ENCODE measurements at places on chromosomes 5 and 9. TPM values are rescaled to one million over a fixed set of nuclear protein-coding genes. Genes with fewer than 3 reads are reported as not detected.

- no peaks in the 10 kb centered on the region for H3K4me1 ChIP-seq
- no peaks in the 10 kb centered on the region for H3K27me3 ChIP-seq
- H3K36me3 ChIP-seq: no peaks in the 10 kb centered on the region
These were observed 164.6 kb downstream of the FBXO4 start for GRCh38 chr5:42089705-42090104.

DNA sequence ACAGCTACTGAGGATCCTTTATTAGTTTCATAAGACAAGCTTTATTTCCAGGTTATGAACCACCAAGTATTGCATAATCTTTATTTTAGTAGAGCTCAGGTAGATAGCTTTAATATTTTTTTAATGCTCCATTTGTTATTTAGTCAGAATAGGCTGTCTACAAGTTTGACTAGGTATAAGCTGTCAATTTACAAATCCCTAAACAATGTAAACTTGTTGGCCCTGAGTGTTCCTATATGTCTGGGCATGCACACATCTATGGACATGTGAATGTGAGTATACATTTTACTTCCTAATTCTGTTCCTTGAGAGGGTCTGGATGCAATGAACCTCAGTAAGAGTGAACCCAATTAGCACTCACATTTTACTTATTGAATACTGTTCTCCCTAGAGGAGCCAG lies 722.2 kb upstream of the PTPRD start:
- H3K27me3 ChIP-seq: no peaks in the 10 kb centered on the region
- H3K4me3 ChIP-seq: no peak overlapping the region
- H3K27ac ChIP-seq: no peak overlapping the region

GRCh38 chr9:125805586-125805985 lies 58.4 kb downstream of the PBX3 start:
- H3K4me3 ChIP-seq: no peak overlapping the region
- no peaks in the 10 kb centered on the region for H3K27me3 ChIP-seq
- DNase-seq: no peak
- H3K27ac ChIP-seq: no peak overlapping the region
- no peaks in the 10 kb centered on the region for H3K36me3 ChIP-seq
- no peaks in the 10 kb centered on the region for H3K4me1 ChIP-seq

GRCh38 chr5:155017610-155018009 lies 4.1 kb downstream of the KIF4B start:
- DNase-seq: no peak
- no peak overlapping the region for H3K27ac ChIP-seq
- no peaks in the 10 kb centered on the region for H3K36me3 ChIP-seq
- H3K4me3 ChIP-seq: no peak overlapping the region

DNA sequence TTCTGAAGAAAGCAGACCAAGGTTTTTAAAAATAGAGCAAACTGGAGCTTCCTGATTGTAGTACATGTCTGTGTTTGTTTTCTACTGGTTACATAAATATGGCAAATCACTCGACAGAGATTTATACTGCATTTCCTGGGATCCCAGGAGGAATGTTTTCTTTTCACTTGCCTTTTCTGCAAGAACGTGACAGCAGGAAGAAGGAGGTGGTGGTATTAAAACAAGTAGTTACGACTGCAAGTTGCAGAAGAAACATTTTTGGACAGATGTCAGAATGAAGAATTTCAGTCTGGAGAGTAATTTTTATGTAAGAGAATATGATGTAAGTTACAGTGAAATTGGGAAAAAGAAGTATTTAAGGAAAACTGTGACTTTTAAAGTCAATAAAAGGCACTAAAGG lies 253.7 kb upstream of the NFIL3 start:
- H3K4me3 ChIP-seq: no peak overlapping the region
- no peak overlapping the region for H3K27ac ChIP-seq
- no peaks in the 10 kb centered on the region for H3K36me3 ChIP-seq
- peaks cover 17% of the 10 kb centered on the region for H3K4me1 ChIP-seq
- no peak for DNase-seq
- no peaks in the 10 kb centered on the region for H3K27me3 ChIP-seq

- H3K4me1 ChIP-seq: no peaks in the 10 kb centered on the region
- H3K36me3 ChIP-seq: no peaks in the 10 kb centered on the region
- H3K27me3 ChIP-seq: peaks cover 16% of the 10 kb centered on the region
- no peak overlapping the region for H3K4me3 ChIP-seq
- no peak overlapping the region for H3K27ac ChIP-seq
These were observed 173.8 kb downstream of the AUH start for GRCh38 chr9:91187965-91188344.

GRCh38 chr5:17360879-17361278 lies 137.2 kb upstream of the TAF11L2 start:
- H3K36me3 ChIP-seq: no peaks in the 10 kb centered on the region
- peak; percentile 21 for DNase-seq
- no peaks in the 10 kb centered on the region for H3K27me3 ChIP-seq
- H3K27ac ChIP-seq: no peak overlapping the region

- no peak overlapping the region for H3K4me3 ChIP-seq
- no peak overlapping the region for H3K27ac ChIP-seq
- H3K4me1 ChIP-seq: peaks cover 6% of the 10 kb centered on the region
- no peaks in the 10 kb centered on the region for H3K27me3 ChIP-seq
- H3K36me3 ChIP-seq: no peaks in the 10 kb centered on the region
These were observed 153.3 kb downstream of the ESM1 start for GRCh38 chr5:54832045-54832444.

DNA sequence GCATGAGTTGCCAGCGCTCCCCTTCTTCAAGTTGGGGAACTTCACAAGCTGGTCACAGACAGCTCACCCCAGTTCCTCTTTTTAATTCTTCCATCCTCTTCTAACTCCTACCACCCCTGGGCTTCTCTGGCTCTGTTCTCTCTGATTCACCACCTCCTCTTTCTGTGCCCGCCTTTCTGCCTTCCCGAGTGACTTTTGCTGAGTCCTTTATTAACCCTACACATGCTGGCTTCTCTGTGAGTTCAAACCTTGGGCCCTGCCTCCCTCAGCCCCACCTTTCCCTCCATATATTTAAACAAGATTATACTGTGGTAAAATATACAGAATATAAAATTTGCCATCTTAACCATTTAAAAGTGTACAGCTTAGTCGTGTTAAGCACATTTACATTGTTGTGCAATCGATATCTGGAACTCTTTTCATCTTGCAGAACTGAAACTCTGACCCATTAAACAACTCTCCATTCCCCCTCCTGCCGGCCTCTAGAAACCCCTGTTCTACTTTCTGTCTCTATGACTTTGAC lies 32.0 kb downstream of the SLC46A2 start:
- no peaks in the 10 kb centered on the region for H3K36me3 ChIP-seq
- H3K4me1 ChIP-seq: no peaks in the 10 kb centered on the region
- no peaks in the 10 kb centered on the region for H3K27me3 ChIP-seq
- no peak overlapping the region for H3K27ac ChIP-seq
- H3K4me3 ChIP-seq: no peak overlapping the region

DNA sequence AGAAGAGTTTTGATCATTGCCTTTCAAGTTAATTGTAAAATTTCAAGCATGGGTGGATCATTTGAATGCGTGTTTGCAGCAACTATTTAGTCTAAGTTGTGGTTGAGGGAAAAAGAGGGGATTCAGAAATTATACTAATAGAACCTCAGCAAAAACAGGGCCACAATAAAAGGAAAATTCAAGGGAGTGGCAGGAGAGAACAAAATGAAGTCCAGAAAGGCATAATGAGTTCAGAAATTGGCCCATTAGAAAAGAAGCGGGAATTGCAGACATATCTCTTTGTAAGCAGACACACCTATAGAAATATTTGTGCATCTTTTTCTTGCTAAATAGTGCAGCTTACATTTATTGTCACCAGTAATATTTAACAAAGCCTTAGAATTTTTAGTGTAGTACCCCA lies 960.0 kb downstream of the CDH12 start:
- no peak for DNase-seq
- no peaks in the 10 kb centered on the region for H3K4me1 ChIP-seq

DNA sequence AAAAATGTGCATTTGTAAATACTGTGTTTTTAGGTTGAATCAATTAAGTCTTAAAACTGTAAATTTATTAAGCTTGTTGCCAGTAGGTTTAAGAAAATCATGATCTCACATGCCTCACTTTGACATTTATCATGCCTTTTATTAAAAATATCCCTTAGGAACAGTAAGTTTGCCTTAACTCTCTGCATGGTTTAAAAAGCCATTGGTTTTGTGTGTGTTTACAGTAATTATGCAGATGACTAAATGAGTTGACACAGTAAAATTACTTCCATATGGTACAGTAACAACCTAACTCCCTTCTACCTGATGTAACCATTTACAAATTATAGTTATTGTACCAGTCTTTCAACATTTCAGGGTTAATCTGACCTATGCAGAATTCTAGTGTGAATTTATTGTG lies 6.5 kb downstream of the RPS6 start:
- H3K36me3 ChIP-seq: peaks cover 33% of the 10 kb centered on the region
- H3K4me3 ChIP-seq: no peak overlapping the region
- H3K27me3 ChIP-seq: no peaks in the 10 kb centered on the region
- H3K27ac ChIP-seq: no peak overlapping the region

GRCh38 chr5:172350212-172351181 lies 66.9 kb upstream of the UBTD2 start:
- no peaks in the 10 kb centered on the region for H3K36me3 ChIP-seq
- no peak overlapping the region for H3K27ac ChIP-seq
- no peak for DNase-seq
- H3K4me1 ChIP-seq: no peaks in the 10 kb centered on the region
- no peaks in the 10 kb centered on the region for H3K27me3 ChIP-seq

DNA sequence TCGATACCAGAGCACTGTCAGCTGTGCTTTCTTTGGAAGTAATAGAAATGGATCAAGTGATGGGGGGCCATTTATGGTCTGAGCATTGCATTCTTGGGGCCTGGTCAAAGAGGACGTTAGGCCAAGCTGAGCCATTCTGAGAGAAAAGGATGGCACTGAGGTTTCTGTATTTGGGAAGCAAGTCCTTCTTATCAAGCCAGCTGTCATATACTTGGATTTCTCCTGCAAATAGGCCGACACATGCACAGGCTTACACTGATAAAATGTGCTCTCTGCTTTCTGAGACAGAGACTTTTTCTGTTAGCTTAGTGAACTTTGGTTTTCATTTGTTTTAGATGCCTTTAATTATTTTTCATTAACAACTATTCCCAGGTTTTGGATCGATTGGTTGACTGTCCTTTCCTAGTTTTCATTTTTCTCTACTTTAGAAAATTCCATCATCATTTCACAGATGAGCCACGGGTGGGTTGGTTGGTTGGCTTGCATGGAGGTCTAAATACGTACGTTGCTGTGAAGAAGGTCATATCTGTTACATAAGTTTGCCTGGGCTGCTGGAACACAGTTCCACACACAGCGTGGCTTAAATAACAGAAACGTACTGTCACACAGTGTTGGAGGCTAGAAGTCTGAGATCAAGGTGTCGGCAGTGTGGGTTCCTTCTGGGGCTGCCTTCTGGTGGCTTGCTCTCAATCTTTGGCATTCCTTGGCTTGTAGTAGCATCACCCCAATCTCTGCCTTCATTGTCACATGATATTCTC lies 20.3 kb downstream of the TMOD1 start:
- peaks cover 2% of the 10 kb centered on the region for H3K4me1 ChIP-seq
- H3K4me3 ChIP-seq: no peak overlapping the region
- no peaks in the 10 kb centered on the region for H3K36me3 ChIP-seq
- no peak overlapping the region for H3K27ac ChIP-seq

DNA sequence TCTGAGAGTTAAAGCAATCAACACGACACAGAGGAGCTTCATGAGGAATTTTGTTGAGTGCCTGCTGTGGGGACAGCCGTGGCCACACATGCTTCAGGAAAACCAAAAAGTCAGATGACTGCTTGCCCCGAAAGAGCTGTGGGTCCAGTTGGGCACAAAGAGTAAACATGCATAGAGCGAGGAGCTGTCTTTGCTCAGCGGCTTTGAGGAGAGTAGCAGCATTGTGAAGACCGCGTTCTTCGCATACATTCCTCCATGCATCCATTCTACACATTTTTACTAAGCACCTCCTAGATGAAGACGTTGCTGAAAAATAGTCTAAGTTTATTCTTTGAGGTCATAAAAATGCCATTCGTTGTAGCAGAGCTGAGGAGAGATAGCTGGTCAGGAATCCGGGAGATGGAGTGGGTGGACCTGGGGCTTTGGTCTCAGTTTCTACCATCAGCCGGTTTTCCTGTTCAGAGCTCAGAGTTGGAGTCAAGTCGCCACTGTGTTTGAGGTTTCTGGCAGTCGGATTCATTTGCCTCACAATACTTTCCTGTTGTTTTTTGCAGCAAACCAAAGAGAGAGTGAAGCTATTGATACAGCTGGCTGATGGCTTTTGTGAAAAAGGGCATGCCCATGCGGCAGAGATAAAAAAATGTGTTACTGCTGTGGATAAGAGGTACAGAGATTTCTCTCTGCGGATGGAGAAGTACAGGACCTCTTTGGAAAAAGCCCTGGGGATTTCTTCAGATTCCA lies 194.5 kb upstream of the OTULINL start:
- H3K4me1 ChIP-seq: peaks cover 21% of the 10 kb centered on the region
- H3K27ac ChIP-seq: no peak overlapping the region
- peaks cover 13% of the 10 kb centered on the region for H3K36me3 ChIP-seq
- H3K4me3 ChIP-seq: no peak overlapping the region
- no peaks in the 10 kb centered on the region for H3K27me3 ChIP-seq

- no peak for DNase-seq
- H3K4me1 ChIP-seq: no peaks in the 10 kb centered on the region
- no peak overlapping the region for H3K4me3 ChIP-seq
- H3K27me3 ChIP-seq: no peaks in the 10 kb centered on the region
These were observed 415.6 kb downstream of the GADD45G start for GRCh38 chr9:90020276-90020871.

GRCh38 chr5:126809916-126810315 lies 33.0 kb downstream of the LMNB1 start:
- no peak overlapping the region for H3K4me3 ChIP-seq
- H3K36me3 ChIP-seq: peaks cover 59% of the 10 kb centered on the region
- H3K27me3 ChIP-seq: no peaks in the 10 kb centered on the region
- no peak overlapping the region for H3K27ac ChIP-seq

The CFAP77 gene
- total RNA-seq: 1.8 TPM

The STPG3 gene
- not detected for total RNA-seq

The PCSK5 gene
- total RNA-seq: 30.0 TPM
